Myocyte (in vitro differentiated cells): ENCODE measurements at places on chromosomes 7 and 10. TPM values are rescaled to one million over a fixed set of nuclear protein-coding genes. Genes with fewer than 3 reads are reported as not detected.
A peak's percentile ranks its signal among the peaks of the same experiment; 100 is the strongest.

DNA sequence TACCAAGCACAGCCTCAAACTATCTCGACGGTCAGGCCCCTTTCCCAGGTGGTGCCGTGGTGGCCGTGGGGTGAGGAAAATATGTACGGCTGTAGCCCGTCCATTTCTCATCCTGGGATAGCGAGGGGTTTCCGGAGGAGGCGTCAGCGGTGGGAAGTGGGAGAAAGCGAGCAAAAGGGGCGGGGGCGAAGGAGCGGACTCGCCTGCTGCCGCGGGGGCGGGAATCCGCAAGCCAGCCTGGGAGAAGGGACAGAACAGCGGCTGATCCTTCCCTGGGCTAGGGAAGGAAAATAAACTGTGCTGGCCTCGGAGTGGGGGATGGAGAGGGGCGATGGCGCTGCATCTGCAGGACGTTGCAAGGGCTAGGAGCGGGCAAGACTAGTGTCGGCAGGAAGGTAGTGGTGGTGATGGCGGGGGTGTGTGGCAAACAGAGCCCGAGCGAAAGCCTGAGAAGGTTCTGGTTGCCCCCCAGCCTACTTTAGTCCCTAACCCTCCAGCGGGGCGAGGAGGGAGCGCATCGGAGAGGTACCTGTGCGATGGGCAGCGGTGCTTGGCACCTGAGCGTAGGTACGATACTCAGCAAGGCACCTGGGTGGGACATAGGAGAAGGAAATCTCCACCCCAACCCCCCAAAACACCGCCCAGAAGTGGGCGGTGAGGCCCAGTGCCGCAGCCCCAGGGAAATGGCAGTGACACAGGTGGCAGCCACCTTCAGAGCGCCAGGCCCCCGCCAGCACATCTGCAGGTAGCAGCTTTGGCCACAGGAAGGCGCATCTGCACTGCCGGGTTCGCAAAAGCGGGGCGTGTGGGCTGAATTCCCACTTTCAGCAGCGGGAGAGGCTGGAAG is 49.9 kb upstream of the STEAP1B start:
- no peak for DNase-seq

SLC4A2 gene
- total RNA-seq: 516 and 662 TPM in 2 replicates

DNA sequence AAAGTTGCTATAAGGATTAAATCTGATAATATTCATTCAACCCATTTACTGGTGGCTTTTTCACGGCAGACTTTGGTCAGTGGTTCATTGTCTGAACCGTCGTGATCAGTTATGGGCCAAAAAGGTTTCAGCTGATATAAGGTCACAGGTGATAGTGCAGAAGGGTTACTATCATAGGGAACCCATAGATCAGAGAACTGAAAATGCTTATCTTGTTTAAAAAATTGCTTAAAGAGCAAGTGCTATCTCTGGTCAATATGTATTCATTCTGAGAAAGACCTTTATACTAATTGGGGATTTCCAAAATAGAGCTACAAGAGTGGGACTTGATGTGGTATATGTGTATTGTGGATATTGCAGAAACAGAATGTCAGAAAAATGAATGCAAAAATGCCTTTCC is 147.8 kb upstream of the SEMA3E start:
- no peak for DNase-seq

LIPK gene
- total RNA-seq: not detected in 2 replicates

DNA sequence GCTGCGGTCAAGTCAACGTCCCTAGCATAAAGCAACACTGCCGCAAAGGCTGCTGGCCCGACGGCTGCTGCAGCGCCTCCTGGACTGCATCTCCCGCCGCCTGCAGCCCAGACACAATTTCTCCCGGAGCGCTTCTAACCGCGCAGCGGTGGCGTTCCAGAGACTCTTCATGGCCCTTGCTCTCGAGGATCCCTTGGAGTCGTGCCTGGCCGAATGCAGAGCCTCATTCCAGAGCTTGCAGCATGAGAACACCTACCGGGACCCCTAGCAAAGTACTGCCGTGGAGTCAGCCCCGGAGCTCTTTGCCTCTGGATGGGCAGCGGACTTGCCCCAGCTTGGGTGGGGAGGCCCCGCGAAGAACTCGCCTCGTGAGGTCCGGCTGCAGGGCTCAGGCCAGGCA is 79.7 kb upstream of the ZNF32 start:
- DNase-seq: no peak

DNA sequence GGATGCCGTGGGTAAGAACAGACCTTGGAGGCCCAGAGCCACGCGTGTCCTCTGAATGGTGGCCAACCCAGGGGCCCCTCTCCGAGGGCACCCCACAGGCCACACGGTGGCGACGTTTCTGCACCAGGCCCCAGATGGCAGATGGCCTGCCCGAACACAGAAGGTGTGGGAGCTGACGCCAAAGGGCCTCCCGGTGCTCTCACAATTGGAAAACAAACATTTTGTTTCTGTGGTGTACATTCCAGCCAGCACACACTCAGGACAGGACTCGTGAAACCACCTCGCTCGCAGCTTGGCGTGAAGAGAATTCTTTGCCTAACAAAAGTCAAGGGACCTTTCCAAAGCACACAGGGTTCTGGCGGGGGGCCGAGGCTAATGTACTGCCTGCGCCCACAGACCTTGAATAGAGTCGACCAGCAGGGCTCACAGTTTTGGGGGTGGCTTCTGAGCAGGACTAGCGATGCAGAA is 112.1 kb downstream of the FAM53B start:
- DNase-seq: no peak

DGKI gene
- total RNA-seq: 2.3 and 7.9 TPM in 2 replicates

- DNase-seq: peak; percentile 62
These were observed at the start of gene CTBP2 for GRCh38 chr10:125159932-125160855. TSS of gene CTBP2 (minus strand) at chr10:125160563.

TRRAP gene
- 24.0 and 24.1 TPM in 2 replicates for total RNA-seq

CH25H gene
- total RNA-seq: 0.36 and 1.0 TPM in 2 replicates

DNA sequence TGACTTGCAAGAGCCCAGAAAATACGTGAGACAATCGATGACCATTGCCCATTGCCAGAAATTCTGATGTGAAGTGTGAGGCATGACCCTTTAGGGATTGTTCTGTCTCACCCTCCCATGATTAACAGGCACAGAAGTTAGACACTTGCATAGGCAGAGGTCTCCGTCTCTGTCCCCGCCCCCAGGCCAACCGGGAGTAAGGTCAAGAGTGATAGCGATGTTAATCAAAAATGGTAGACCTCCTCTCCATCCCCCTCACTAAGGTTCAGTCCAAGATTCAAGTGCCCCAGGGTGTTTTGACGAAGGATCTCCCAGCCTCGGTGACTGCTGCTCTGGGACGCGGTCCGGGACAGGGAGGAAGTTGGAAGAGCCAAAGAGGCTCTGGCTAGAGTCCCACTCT is 22.7 kb upstream of the TRPV6 start:
- DNase-seq: no peak

GRCh38 chr7:148483515-148484308 is 106.9 kb upstream of the C7orf33 start:
- no peak for DNase-seq

BLNK gene
- 0.13 TPM in 1 of 2 replicates, not detected in the other for total RNA-seq

DNA sequence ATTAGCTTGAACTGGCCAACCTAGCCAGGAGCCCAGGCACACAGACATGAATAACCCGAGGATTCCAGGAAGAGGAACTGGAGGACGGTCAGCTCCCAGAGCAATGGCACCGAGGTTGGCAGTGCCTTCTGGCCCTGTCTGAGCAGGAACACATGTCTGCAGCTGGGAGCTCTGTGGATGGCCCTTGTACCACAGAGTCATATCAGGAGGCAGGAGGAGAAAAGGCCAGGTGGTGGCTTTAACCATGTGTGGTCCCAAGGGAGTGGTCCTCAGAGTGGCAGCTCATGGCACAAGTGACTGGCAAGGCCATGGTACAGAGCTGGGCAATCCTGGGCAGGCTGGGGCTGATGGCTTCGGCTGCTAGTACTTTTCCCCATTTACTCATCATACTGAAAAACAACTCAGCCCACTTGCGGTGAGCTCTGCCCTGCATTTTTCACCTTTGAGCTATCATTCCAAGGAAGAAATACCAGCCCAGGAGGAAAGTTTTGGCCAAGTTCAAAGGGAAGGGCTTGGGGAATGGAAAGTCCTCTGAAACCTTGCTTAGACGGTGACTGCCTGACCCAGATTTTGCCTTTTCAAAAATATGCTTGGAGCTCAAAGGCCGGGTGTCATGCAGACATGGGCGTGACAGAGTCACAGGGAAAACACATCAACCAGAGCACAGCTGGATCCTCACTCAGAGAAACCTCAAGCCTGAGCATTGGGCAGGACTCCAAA is 25.7 kb upstream of the LOXL4 start:
- DNase-seq: peak; percentile 87

GRCh38 chr10:36515319-36515718 is 610.1 kb upstream of the ANKRD30A start:
- DNase-seq: no peak

SYT15B gene
- total RNA-seq: not detected in 2 replicates

ANKRD2 gene
- total RNA-seq: 61.9 and 115 TPM in 2 replicates

GRCh38 chr7:151175793-151176311 is 8.4 kb upstream of the GBX1 start:
- DNase-seq: no peak

PDZD7 gene
- 0.16 and 1.9 TPM in 2 replicates for total RNA-seq

SPDYE16 gene
- 0.11 and 1.8 TPM in 2 replicates for total RNA-seq

GRCh38 chr10:44828508-44829142 is 82.5 kb upstream of the TMEM72 start:
- DNase-seq: no peak

AZGP1 gene
- not detected in 2 replicates for total RNA-seq

SNX10 gene
- total RNA-seq: not detected in 2 replicates

- DNase-seq: no peak
These were observed 65.2 kb downstream of the ZMYND11 start for GRCh38 chr10:200405-200804.

DNA sequence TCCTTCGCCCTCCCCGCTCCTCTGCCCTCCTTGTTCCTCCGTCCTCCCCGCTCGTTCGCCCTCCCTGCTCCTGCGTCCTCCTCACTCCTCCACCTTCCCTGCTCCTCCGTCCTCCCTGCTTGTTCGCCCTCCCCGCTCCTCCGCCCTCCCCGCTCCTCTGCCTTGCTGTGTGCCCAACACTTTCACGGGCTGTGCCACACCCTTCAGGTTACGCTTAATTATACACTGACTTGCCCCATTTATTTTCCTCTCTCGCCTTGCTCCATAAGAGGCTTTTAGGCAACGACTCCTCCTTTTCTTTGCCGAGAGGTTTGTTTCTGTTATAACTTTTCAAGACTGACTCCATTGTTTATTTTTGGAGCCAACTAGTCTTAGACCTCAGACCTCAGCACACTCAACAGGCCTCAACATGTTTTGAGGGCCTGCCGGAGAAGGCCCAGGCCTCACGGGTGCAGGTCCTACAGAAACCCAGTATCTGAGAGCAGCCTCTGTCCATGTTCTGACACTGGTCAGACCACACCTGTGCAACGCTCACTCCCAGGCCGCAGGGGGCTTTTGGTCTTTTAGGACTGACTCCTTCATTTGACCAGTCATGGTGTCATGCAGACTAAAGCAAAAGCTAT is 18.2 kb upstream of the PRKAG2 start:
- DNase-seq: no peak

DNA sequence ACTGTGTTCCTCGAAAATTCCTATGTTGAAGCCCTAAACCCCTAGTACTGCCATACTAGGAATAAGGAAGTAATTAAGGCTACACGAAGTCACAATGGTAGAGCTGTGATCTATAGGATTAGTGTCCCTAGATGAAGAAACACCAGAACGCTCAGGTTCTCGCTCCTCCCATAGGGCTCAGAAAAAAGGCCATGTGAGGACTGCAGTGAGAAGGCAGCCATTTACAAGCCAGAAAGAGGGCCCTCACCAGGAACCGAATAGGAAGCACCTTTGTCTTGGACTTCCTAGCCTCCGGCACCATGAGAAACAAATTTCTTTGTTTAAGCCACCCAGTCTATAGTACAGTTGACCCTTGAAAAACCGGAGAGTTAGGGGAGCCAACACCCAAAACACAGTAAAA is 46.2 kb downstream of the CACUL1 start:
- no peak for DNase-seq

DNA sequence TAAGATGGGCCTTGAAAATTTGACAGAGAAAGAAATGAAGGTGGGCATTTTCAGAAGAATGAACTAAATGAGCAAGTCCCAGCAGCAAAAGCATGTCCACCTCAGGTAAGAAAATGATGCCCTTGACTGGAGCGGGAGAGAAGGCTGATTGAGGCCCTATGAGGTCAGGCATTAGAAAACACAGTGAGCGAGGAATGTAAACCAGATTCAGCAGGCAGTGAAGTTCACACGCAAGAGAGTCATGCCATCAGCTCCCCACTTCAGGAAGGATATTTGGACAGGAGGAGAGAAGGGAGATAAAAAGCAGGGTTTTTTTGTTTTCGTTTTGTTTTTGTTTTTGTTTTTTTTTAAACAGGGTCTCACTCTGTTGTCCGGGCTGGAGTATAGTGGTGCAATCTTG is 166.4 kb downstream of the PPP1R17 start:
- DNase-seq: no peak

GRCh38 chr7:76234931-76235441 is 33.3 kb downstream of the SRRM3 start:
- DNase-seq: peak; percentile 57

- DNase-seq: peak; percentile 13
These were observed 449.1 kb upstream of the ANKRD30A start for GRCh38 chr10:36676321-36676720.

GRCh38 chr10:132482090-132482800 is 55.3 kb upstream of the INPP5A start:
- DNase-seq: no peak

DNA sequence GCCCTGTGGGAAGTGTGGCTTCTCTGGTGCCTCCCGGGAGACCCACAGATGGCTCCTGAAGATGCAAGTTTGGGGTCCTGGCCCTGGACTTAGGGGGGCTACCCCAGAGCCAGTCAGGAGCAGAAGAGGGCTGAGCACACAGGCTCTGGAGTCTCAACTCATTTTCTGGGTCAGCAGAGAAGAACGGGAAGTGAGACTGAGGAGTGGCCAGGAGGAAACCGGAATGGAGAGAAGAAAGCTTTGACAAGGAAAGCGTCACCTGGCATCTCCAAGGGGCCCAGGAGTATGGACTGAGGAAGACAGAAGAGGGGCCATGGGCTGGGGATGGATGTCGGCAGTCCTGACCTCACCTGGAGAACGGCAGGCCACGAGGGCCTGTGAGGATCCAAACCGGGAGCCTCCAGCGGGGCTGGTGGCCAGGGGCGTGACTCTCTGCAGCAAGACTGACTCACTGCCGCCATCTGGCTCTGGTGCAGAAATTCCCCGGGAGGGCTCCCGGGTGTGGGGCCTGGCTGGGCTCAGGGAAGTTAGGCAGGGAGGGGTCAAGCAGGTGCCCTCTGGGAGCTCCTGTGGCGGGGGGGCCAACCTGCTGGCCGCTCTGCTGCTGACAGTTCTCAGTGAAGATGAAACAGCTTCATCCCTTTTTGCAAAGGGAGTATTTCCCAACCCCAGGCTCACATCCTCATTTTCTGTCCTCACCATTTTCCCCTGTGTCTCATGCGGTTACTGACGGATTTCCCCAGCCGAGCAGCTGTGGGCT is 23.6 kb downstream of the DAGLB start:
- DNase-seq: no peak

KAT6B gene
- 11.6 and 13.1 TPM in 2 replicates for total RNA-seq

- no peak for DNase-seq
These were observed 89.4 kb upstream of the TNS3 start for GRCh38 chr7:47671358-47671757.
